NCI-H2171 (cell line): ENCODE measurements at places on chromosomes 5 and 9.

DNA sequence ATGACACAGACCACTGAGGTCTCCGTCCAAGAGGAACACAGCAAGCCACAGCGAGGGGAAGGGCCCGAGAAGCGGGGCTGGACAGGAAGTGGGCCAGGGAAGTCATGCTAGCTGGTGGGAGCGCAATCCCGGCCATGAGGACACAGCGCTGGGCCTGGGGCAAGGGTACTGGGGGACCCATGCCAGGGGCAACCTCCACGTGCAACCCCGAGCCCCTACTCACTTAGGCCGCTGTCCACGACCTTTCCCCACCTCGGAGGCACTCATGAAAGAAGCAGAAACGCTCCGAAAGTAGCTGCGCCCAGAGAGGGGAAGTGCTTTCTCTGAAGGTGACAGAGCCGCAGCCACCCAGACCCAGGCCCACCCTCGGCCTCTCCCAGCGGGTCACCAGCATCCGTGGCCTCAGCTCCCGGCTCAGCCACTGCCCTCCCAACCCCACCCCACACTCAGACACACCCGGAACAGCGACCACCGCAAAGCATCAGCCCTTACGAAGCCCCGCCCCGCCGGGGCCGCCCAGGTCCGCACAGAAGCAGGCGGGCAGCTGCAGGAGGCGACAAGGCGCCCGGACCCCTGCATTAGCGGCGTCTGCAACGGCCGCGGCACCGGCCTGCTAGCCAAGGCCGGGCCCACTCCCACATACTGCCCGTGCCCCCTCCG is 782 bp downstream of the BICD2 start:
- no peak for DNase-seq

DNA sequence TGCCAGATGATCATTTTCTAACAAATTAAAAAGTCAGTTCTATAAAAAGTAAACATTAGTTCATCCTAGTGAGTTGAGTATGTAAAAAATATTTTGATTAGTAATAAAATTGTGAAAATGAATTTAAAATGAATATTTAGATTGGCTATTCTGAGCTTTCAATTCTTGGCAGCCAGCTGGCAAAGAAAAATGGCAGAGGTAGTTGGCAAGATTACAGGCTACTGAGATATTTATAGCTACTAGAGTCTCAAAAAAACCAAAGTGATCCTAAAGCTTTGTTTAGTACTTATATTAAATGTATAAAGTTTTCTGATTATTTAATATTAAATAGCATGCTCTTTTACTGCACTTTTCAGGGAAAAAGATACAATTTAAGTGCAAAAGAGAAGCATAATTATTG is 25.0 kb downstream of the SGTB start:
- no peak for DNase-seq

DNA sequence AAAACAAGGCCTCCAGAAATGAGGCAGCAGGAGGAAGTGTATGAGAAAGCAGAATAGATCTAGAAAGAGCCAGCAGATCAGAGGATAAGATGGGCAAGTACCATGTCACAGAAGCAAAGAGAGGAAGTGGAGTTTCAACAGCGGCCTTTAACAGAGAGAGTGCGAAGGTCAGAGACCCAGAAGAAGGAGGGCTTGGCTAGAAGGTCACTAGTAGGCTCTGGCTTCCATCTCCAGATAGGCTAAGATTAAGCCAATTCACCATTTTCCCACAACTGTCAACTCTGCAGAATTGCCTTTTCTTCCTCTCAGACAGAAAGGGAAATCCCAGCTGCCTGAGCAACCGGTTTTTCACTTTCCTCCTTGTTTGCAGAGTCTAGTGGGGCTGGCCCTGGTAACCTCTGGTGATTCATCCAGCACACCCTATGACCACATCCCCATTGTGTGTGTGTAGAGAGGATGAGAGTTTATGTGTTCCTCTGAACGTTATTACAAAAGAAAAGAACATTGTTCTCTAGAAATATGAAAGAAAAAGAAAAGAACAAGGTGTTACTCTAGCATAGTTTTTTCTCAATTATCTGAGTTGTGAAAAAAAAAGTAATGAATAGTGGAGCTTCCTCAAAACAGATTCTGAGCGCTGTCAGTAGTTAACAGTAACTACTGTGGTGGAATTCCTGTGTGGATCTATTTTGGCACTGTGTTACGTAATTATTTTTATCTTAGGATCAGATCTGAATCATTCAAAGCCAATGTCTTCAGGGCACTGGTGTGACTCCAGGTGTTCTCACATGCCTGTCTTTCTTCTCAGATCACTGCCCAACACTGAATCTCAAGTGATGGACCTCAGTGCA is 220.4 kb downstream of the ARRDC3 start:
- DNase-seq: no peak

- DNase-seq: no peak
Observed at GRCh38 chr9:5873439-5873838, 17.2 kb upstream of the MLANA start.

- DNase-seq: no peak
Observed at GRCh38 chr9:81417941-81418340, 271.4 kb downstream of the TLE1 start.

DNA sequence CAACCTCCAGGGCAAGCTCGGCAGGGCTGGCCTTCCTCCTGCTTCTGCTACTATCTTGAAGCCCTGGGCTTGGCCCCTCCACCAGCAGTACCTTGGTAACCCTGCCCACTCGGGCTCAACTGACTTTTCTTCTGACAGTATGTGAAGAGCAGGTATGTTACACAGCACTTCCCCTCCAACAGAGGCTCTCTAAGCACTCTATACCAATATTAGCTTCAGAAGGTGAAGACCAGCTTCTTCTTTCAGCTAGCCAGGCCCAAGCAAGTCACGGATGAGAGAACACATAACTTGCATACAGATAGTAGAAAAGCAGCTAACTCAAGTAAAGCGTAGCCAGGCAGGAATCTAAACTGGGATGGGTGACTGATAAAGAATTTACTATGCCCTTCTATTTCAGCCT is 64.3 kb downstream of the FEM1C start:
- DNase-seq: no peak
